ENCODE measurements at places on chromosomes 2 and 18. TPM values are rescaled to one million over a fixed set of nuclear protein-coding genes. Genes with fewer than 3 reads are reported as not detected.

Gene TFPI
- total RNA-seq: 7.1 TPM

Gene CABYR
- total RNA-seq: 1.5 TPM

Gene SOX11
- total RNA-seq: 0.75 TPM

Gene HADHB
- 53.1 TPM for total RNA-seq

Gene LRRC30
- total RNA-seq: not detected

Gene FOXD4L1
- not detected for total RNA-seq

Gene CNTNAP5
- total RNA-seq: not detected

Gene IL1A
- not detected for total RNA-seq

Gene POTEJ
- not detected for total RNA-seq

Gene RHOB
- total RNA-seq: 360 TPM

Gene FAM237A
- not detected for total RNA-seq

All from transverse colon (tissue), 4 donors.